ENCODE measurements at places on chromosomes 2 and 18.
A peak's percentile ranks its signal among the peaks of the same experiment; 100 is the strongest.

GRCh38 chr2:153214337-153214736, 264.2 kb downstream of the RPRM start:
- DNase-seq, result no peak

- DNase-seq, result no peak
Measured at GRCh38 chr2:172404824-172405223, 22.6 kb upstream of the ITGA6 start.

DNA sequence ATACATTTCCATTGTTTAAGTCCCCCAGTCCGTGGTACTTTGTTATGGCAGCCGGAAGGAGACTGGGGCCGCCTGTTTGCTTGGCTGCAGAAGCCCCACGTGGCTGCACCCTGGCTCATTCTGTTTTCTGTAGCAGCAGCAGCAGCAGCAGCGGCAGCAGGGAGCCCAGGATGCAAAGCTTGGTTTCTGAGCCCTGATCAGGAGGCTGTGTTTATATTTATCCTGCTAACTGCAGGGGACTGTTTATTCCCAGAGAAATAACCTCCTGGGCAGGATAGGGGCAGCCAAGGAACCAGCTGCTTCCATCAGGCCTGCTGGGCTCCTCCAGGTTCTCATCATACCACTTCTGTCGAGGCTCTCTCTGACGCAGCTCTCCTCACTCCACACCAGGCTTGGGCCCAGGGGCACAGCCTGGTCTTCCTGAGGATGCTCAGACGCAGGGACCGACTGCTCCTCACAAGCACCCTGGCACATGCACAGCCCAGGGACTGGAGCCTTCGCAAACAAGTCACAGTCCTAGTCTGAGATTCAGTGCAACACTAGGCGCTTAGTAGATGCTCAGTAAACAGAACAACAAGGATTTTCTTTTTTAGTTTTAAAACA, 139.0 kb downstream of the MSH2 start:
- no peak for DNase-seq

DNA sequence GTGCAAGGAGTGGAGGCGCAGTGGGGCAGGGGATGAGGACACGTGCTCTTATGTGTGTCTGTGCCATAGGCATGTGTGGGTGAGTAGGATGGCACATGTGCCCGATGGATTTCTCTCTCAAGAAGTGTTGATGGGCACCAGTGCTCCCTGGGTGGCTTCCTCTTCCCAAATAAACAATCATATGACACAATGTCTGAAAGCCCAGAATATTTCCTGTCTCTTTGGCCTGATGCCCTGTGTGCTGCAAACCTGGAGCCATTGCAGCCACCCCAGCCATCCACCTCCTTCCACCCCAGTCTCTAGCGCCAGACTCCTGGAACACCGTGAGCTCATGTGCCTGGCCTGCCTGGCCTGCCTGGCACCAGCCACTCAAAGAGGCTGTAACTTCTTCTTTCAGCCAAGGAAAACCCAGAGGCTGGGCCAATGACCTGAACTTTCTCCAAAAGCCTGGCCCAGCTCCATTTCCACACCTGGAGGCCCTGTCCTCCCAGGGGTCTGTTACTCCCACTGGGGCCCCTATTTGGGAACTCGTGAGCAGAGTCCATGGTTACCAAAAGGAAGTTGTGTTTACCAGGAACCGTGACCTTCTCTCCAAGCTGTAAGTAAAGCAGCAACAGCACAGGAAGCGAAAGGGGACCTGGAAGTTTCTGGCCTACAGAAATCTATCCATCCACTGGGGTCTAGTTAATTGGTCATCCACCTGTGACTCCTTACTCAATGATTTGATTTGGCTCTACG, 9.5 kb upstream of the ZBTB7C start:
- DNase-seq, result no peak

- DNase-seq, result no peak
Measured at GRCh38 chr2:63870679-63871078, 29.0 kb downstream of the UGP2 start.

- DNase-seq, result no peak
Measured at GRCh38 chr2:83602753-83603152, 856.3 kb downstream of the SUCLG1 start.

GRCh38 chr2:67329951-67330350, 67.2 kb upstream of the ETAA1 start:
- DNase-seq, result no peak

GRCh38 chr2:64143169-64144056, 807 bp downstream of the PELI1 start:
- no peak for DNase-seq

- DNase-seq, result no peak
Measured at GRCh38 chr2:112710956-112711750, 9.7 kb upstream of the NT5DC4 start.

- no peak for DNase-seq
Measured at GRCh38 chr2:70561893-70562292, 8.3 kb upstream of the TGFA start.

DNA sequence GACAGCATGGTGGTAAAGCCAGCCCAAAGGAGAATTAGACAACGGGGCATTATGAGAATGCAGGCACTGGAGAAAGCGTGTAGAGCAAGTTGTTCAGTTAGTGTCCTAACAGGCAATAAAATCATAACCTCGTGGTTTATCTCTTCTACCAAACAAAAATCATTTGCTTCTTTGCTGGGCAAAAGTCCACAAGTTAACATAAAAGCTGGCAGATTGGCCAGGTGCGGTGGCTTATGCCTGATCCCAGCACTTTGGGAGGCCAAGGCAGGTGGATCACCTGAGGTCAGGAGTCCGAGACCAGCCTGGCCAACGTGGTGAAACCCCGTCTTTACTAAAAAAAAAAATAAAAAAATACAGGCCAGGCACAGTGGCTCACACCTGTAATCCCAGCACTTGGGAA, 364.1 kb downstream of the SETBP1 start:
- DNase-seq, result no peak

DNA sequence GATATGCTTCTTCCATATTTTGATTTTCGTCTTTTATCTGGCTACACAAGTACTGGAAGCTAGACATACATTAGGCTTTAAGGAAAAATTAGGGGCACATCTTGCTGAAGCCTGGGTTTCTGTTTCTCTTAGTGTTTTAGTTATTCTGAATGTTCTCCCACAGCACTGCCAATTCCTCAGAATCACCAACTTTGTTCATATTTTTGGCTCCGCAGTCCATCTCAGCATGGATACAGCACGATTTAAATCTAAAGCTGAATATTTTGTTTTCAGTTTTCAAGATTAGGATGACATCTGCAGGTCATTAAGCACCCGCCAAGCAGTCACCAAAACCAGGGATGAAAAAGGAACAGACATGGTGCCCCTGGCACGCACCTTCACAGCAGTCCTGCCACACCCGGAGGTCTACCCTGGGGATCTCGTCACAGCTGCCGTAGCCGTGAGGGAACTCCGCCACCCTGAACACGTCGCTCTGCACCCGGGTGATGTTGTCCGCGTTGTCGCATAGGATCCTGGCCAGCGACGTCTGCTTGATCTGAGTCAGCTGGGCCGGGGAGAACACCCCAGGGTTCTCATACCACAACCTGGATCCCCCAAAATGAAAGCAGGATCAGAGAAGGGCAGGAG, 101.2 kb downstream of the PXDN start:
- no peak for DNase-seq

GRCh38 chr18:4125627-4126230, 329.4 kb downstream of the DLGAP1 start:
- no peak for DNase-seq

DNA sequence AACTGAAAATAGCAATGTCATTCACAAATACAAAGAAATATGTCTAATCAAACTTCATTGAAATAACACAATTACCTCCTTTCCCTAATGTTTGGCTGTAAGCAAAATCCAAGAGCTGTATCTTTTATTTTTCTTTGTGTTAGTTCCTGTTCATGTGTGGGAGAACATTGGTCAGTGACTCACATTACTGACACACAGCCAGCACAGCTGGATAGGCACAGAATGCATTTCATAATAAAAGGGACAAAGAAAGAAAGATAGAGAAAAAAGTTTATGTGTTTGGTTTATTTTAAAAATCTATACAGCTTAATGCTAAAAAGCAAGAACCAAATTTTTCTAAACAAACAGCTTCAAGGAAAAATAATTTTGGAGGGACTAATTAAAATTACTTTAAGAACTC, 185.6 kb upstream of the COL3A1 start:
- DNase-seq, result no peak

- no peak for DNase-seq
Measured at GRCh38 chr18:75087119-75088020, 121.6 kb downstream of the PTGR3 start.

DNA sequence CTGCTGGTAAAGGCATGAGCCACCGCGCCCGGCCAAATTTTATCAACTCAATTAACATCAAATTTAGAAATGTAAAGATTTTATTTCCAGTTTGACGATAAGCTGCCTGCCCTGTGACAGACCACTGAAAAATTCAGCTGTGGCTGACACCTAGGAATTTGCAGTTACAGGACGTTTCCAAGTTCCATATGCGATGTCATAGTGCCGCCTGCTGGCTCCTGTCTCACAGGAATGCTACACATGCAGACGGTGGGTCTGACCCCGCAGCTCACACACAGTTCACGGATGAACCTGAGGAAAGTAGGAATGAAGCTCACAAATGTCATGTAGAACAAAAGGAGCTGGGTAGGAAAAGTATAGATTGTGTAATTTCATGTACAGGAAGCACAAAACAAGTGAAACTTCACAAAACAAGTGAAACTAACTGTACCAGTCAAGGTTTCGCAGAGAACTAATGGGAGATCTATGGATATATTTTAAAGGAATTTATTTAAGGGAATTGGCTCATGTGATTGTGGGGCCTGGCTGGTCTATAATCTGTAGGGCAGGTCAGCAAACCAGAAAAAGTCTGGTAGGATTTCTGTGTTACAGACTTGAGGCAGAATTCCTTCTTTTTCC, 13.2 kb upstream of the SEH1L start:
- DNase-seq, result peak; percentile 62

- DNase-seq, result no peak
Measured at GRCh38 chr18:2981212-2981728, 31.7 kb downstream of the LPIN2 start.

- DNase-seq, result no peak
Measured at GRCh38 chr2:39523308-39524044, 86.4 kb upstream of the MAP4K3 start.

- DNase-seq, result no peak
Measured at GRCh38 chr2:99975386-99975785, 167.0 kb downstream of the AFF3 start.

Measured in stimulated activated CD8-positive, alpha-beta memory T cell treated with anti-CD3 and anti-CD28 coated beads, Interleukin-15, amount 100 ng/mL, for 1 hour (primary cell).